ENCODE measurements at places on chromosomes 2 and 18.
A peak's percentile ranks its signal among the peaks of the same experiment; 100 is the strongest.

DNA sequence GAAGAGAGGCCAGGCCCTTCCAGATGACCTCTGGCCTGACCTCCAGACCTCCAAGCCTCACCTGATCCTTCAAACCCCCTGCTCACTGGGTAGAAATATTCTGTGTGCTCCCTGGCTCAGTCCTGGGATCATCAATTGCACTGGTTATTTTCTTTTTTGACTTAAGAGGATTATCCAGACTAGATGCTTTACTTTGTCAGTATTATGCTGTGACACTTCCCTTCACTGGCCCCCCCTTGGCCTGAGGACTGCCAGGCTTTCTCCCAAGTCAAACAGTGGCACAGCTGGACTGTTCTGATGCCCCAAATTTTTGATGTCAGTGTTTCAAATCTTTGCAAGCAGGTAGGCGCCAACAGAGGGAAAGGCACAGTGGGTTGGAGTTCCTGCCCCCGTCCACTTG, 156.3 kb upstream of the SKOR2 start:
- H3K4me1 ChIP-seq = no peaks in the 10 kb centered on the region
- H3K4me3 ChIP-seq = no peak overlapping the region
- no peaks in the 10 kb centered on the region for H3K36me3 ChIP-seq
- H3K27ac ChIP-seq = no peak overlapping the region
- H3K27me3 ChIP-seq = peaks cover 9% of the 10 kb centered on the region

DNA sequence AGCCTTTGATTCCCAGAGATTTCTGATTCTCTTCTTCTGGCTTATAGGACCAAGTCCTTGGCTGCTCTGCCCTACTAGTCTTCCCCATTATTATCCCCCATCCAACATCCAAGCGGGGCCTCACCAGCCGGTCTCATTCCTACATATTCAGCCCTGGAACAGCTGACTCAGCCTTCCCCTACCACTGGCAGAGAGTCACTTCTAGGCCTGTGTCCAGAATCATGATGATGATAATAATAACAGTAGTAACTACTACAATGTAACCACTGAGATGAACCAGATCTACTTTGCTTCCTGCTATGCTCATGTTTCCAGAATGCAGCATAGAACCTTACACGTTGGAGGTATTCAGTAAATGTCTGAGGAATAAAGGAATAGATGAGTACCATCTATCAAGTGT, 295.2 kb downstream of the SRBD1 start:
- no peak overlapping the region for H3K27ac ChIP-seq
- no peaks in the 10 kb centered on the region for H3K27me3 ChIP-seq
- no peaks in the 10 kb centered on the region for H3K36me3 ChIP-seq
- no peak for DNase-seq

- H3K4me3 ChIP-seq = no peak overlapping the region
- no peaks in the 10 kb centered on the region for H3K36me3 ChIP-seq
- no peaks in the 10 kb centered on the region for H3K27me3 ChIP-seq
- no peak for DNase-seq
- H3K27ac ChIP-seq = no peak overlapping the region
Measured at GRCh38 chr18:50009773-50010335, 185.1 kb downstream of the MYO5B start.

DNA sequence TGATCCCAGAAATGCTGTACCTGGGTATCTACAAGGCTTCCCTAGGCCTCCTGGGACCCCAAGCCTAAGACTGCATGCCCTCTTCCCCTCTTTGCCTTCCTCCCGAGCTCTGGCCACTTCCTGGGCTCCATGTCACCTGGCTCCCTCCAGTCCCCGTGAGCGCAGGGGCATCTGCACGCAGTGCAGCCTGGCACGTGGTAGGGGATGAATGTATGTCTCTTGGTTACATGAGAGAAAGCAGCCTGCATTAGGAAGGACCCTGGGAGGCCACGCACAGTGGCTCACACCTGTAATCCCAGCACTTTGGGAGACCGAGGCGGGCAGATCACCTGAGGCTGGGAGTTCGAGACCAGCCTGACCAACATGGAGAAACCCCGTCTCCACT, 15.8 kb downstream of the PASK start:
- no peak overlapping the region for H3K4me3 ChIP-seq
- H3K27me3 ChIP-seq = no peaks in the 10 kb centered on the region
- no peaks in the 10 kb centered on the region for H3K4me1 ChIP-seq
- DNase-seq = no peak

DNA sequence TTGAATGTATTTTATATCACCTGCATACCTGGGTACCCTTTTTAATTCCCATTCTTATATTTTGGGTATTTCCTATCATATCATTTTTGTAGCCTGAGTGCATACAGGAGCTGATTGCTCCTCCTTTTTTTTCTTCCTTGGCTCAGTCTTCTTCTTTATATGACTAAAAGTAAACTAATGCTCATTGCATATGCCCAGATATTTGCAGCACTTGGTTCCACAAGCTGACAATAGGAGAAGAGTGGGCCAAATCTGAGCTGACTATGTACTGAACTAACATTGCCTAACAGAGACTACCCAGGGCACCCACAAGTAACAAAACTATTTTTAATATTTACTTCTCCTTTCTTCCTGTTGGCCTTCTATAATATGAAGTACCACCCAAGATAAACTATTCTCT, 131.7 kb upstream of the SPOPL start:
- no peaks in the 10 kb centered on the region for H3K4me1 ChIP-seq
- no peaks in the 10 kb centered on the region for H3K36me3 ChIP-seq
- no peak overlapping the region for H3K4me3 ChIP-seq

DNA sequence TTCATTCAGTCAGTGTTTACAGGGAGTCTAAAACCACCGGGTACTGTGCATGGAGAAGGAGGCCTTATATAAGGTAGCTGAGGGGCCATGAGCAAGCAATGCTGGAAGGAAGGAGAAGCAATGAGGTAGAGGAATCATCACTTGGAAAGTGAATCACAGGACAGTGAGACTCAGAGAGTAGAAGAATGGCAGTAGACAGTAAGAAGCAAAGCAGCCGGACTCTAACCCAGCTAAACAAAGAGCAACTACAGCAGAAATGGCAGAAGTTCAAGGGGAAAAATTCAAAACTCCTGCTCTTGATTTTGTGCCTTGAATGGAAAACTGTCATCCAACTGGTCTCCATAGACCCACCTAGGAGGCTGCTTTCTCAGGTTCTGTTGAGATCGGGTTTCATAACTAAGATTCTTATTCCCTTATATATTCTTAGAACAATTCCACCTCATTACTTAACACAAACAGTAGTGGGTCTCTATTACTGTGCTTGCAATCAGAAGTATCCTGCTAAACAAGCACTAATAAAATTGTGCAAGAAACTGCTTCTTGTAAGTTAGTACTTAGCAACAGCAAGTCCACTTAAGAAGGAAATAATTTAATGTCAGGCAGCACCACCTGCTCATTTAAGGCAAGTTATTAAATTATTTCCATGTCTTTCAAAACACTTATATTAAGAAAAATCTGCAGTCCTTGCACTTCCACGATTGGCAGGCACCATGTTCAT, 68.0 kb downstream of the RBMS1 start:
- no peaks in the 10 kb centered on the region for H3K27me3 ChIP-seq
- DNase-seq = no peak
- H3K4me1 ChIP-seq = peaks cover 7% of the 10 kb centered on the region

GRCh38 chr2:104078431-104079157, 775.3 kb upstream of the POU3F3 start:
- DNase-seq = no peak
- H3K27ac ChIP-seq = no peak overlapping the region
- H3K36me3 ChIP-seq = no peaks in the 10 kb centered on the region
- H3K4me3 ChIP-seq = no peak overlapping the region
- no peaks in the 10 kb centered on the region for H3K27me3 ChIP-seq

DNA sequence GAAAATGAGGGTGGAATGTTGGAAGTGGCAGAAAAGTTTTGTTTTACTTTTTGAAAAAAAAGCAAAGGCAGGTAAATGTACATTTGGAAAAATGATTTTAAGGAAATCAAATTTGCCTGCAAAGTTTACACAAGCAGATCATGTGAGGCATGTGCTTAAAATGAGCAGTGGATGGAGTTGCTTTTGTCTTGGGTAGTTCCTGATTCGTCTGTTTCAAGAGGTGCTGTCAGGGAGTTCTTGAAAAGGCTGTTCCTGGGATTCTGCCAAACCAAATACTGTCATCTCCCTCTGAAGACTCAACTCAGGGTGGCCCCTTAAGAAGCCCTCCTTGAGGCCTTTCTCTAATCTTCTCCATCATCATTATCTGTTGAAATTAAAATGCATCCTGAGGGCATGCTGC, 59.0 kb downstream of the TACR1 start:
- DNase-seq = no peak
- H3K27me3 ChIP-seq = no peaks in the 10 kb centered on the region
- no peaks in the 10 kb centered on the region for H3K4me1 ChIP-seq
- no peak overlapping the region for H3K4me3 ChIP-seq
- no peaks in the 10 kb centered on the region for H3K36me3 ChIP-seq

- H3K4me1 ChIP-seq = peaks cover 9% of the 10 kb centered on the region
- peak overlapping the region; percentile 56 for H3K27ac ChIP-seq
- no peak for DNase-seq
Measured at GRCh38 chr18:23982155-23983079, 32.1 kb upstream of the TTC39C start.

GRCh38 chr2:238009563-238009962, 42.7 kb downstream of the UBE2F start:
- H3K4me1 ChIP-seq = peaks cover 4% of the 10 kb centered on the region
- H3K27me3 ChIP-seq = no peaks in the 10 kb centered on the region
- no peaks in the 10 kb centered on the region for H3K36me3 ChIP-seq
- no peak overlapping the region for H3K4me3 ChIP-seq
- no peak overlapping the region for H3K27ac ChIP-seq

DNA sequence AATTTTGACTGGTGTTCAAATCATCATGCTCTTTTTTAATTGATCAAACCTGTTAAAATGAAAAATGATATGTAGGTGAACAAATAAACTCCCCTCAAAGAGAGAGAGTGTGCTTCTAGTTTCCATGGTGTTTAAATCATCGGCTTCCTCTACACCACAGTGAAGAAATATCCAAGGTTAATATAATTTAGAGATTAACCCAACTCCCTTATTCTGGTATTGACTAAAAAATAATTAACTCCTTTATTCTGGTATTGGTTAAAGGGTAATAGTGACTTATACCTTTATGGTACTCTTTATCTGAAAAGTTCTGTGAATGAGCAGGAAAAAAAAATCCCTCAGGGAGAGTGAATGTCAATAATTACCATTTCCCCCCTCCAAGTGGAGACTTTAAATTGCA, 93.1 kb downstream of the SPATS2L start:
- H3K27me3 ChIP-seq = no peaks in the 10 kb centered on the region
- H3K4me1 ChIP-seq = peaks cover 1% of the 10 kb centered on the region
- H3K27ac ChIP-seq = no peak overlapping the region
- no peak overlapping the region for H3K4me3 ChIP-seq

DNA sequence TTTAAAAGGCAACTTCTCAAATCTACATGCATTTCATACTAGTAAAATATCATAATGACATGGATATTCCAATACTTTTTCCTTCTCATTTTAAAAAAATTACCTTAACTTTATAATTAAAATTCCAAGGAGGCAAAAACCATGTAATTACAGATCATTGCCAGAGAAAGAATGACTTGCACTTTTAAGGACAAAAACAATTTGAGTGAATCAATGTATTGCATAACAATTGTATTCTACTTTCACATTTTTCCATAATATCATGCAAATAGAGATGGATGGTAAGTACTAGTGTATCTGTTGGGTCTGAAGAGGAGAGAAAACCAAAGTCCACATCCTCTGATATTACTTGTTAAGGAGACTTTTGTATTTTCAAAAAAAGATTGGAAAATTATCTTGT, 89.5 kb upstream of the NCK2 start:
- H3K36me3 ChIP-seq = no peaks in the 10 kb centered on the region
- peaks cover 3% of the 10 kb centered on the region for H3K4me1 ChIP-seq
- no peak overlapping the region for H3K27ac ChIP-seq
- DNase-seq = no peak
- H3K4me3 ChIP-seq = no peak overlapping the region

- H3K4me1 ChIP-seq = no peaks in the 10 kb centered on the region
- H3K36me3 ChIP-seq = no peaks in the 10 kb centered on the region
- no peak for DNase-seq
- no peak overlapping the region for H3K27ac ChIP-seq
- H3K4me3 ChIP-seq = no peak overlapping the region
Measured at GRCh38 chr2:56483081-56483480, 299.3 kb downstream of the CCDC85A start.

DNA sequence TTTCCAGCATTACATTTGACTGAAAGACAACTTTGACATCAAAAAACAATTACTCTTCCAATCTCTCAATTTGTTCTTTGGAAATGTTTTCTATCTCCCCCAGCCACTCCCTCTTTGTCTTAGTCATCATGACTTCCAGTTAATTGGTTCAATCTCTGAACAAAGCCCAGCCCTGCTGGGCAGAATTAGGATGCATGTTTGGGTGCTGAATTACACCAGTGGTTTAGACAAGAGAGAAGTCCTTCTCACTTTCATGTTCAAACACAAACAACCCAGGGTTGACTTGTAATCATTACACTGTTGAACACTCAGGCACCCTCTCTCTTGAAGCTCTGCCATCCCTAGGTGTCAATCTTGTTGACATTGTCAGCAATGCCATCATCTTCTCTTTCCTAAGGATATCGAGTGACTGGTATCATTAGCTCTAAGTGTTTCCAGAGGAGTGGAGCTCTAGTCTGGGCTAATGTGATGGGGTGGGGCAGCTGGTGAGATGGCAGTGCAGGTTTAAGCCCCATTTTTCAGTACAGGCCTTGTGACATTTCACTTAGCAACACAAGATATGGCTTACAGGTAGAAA, 90.8 kb upstream of the MEIS1 start:
- H3K4me3 ChIP-seq = no peak overlapping the region
- H3K36me3 ChIP-seq = no peaks in the 10 kb centered on the region
- DNase-seq = no peak
- H3K4me1 ChIP-seq = peaks cover 72% of the 10 kb centered on the region
- H3K27ac ChIP-seq = peak overlapping the region; percentile 61
- no peaks in the 10 kb centered on the region for H3K27me3 ChIP-seq

DNA sequence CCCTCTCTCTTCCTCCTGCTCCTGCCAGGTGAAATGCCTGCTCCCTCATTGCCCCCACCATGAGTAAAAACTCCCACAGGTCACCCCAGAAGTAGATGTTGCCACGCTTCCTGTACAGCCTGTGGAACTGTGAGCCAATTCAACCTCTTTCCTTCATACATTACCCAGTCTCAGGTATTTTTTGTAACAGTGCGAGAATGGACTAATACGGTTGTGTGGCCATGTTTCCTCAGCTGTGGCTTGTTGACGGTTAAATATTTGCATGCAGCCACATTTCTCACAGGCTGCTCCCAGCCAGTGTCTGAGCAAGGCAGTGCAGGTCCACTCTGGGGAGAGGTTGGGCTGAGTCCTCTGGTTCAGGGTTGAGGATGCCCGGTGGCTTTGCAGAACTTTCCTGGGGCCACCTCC, 27.8 kb upstream of the COPS8 start:
- no peak overlapping the region for H3K27ac ChIP-seq
- H3K27me3 ChIP-seq = no peaks in the 10 kb centered on the region
- peaks cover 20% of the 10 kb centered on the region for H3K4me1 ChIP-seq

DNA sequence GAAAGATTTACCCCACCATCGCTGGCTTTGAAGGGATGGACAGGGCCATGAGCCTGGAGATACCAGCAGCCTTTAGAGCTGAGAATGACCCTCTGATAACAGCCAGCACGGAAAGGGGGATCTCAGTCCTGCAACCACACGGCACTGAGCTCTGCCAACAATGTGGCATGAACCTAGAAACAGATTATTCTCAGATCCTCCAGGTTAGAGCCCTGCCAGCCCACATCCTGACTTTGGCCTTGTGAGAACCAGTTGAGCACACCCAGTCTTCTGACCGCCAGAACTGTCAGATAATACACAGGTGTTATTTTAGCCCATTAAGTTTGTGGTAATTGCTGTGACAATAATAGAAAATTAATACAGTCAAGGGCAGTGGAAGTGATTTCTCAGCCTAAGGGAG, 9.4 kb upstream of the GNLY start:
- H3K4me1 ChIP-seq = no peaks in the 10 kb centered on the region
- H3K27me3 ChIP-seq = peaks cover 4% of the 10 kb centered on the region
- H3K36me3 ChIP-seq = no peaks in the 10 kb centered on the region
- no peak overlapping the region for H3K27ac ChIP-seq
- no peak overlapping the region for H3K4me3 ChIP-seq
- no peak for DNase-seq

All from esophagus squamous epithelium (tissue), 5 donors.